ENCODE measurements at places on chromosomes 13 and 19.

DNA sequence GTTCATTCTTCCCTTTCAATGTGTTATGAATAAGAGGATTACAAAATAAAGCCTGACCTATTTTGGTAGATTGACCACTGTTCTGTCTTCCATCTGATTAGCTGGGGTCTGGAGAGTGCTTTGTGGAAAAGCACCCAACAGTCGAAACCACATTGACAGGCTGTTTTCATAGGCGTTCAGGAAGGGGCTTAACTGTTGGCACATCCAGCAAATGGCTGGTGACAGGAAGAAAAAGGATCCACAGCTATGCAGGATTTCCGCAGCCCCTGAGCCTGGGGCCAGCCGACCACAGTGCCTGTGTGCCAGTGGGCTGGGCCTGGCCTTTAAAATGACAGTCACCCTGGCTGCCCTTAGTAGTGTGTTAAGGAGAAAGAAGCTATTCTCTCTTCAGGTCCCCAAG, 113.3 kb downstream of the SIPA1L3 start:
- DNase-seq, result no peak

- DNase-seq, result no peak
These were observed 1573.1 kb downstream of the EFNB2 start for GRCh38 chr13:104962411-104962810.

DNA sequence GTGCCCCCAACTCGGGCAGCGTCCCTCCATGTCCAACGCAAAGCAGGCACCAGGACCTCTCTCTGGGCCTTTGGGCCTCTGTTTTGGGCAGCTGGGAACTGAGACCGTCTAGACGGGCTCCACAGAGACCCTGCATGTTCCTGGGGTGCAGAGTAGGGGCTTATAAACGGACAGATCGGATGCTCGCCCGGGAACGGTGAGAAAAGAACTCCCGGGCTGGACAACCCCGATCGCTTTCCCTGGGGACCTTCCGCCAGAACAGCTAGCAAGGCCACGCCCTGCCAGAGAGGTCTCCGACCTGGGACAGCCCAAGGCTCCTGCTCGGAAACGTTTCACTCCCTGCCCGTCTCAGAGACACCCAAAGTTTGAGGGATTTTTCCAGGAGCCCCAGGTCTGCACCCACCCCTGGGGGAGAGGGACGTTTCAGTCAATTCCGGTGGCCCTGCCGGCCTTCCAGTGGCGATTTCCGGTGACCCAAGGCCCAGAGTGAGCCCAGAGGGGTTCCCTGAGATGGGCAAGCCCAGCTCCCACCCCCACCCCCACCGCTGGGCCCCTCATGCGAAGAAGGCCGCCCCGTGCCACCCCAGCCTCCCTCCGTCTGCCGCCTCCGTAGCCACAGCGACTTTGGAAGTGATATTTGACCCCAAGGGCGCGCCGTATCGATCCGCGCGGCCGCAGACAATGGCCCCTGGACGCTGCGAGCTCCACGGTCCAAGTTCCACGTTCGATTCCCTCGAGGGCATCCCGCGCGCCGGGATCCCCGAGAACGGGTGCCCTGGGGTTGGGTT, 1.7 kb downstream of the NR2F6 start:
- no peak for DNase-seq

- no peak for DNase-seq
These were observed 1189.7 kb downstream of the EFNB2 start for GRCh38 chr13:105345730-105346129.

GRCh38 chr19:41307954-41308449, 2.0 kb upstream of the CCDC97 start:
- DNase-seq, result no peak

GRCh38 chr19:16106121-16106520, 5.6 kb upstream of the RAB8A start:
- DNase-seq, result no peak

DNA sequence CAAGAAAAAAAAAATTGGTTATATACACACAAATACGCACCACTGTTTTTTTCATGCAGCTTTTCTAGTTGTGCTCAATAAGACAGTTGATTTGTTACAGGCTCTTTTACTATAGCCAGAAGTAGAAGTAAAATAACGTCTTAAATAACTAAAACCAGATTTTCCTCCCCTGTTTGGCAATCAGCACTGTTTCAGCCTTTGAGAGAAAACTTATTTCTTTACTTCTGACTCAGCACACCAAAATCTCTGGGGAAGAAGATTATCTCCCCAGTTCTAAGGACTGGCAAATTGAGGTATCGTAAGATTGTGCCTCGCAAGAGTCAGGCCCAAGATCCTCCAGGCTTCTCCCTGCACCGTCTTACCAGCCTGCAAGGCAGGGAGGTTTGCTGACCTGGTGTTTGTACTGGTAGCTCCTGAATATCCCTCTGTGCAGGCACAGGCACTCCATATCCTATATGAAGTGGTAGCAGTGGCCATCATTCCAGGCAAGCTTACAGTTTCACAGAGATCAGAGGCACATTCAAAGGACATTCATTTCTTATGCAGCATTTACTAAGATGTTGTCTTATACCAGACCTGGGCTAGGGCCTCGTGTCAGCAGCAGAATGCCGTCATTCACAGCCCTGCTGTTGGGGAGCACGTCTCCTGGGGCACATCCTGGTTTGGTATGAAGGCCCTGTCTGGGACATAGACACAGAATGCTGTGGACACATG, 268.2 kb downstream of the ZNF536 start:
- no peak for DNase-seq

- DNase-seq, result no peak
These were observed 108.2 kb downstream of the SIPA1L3 start for GRCh38 chr19:38015216-38015615.

- peak; percentile 97 for DNase-seq
These were observed at the start of gene DDA1 for GRCh38 chr19:17309198-17309964. Gene DDA1 (plus strand): TSS chr19:17309563. CDS start chr19:17309655, 92 bp downstream.

DNA sequence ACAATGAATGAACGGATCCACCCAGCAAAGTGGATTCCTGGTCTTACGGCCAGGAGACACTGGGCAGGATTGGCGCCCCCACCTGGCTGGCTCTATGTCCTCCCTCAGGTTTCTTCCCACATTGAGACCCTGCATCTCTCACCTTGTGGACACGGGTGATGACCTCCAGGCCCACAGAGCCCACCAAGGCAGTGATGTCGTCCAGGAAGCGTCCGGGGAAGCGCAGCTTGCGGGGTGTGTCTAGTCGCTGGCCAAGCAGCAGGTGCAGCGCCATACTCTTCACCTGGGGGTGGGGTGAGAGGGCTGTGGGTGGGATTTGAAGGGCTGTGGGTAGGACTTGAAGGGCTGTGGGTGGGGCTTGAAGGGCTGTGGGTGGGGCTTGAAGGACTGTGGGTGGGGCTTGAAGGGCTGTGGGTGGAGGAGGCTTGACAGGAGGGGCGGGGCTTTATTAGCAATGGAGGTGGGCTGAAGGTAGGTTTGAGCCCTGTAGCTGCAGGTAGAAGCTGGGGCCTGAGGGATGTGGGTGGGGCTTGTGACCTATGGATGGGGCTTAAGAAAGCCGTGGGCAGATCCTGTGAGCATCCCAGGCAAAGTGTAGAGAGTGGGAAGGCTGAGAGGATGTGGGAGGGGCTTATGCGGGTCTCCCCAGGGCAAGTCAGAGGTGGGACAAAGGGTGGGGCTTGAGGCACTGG, 12.1 kb upstream of the ANGPTL8 start:
- no peak for DNase-seq

DNA sequence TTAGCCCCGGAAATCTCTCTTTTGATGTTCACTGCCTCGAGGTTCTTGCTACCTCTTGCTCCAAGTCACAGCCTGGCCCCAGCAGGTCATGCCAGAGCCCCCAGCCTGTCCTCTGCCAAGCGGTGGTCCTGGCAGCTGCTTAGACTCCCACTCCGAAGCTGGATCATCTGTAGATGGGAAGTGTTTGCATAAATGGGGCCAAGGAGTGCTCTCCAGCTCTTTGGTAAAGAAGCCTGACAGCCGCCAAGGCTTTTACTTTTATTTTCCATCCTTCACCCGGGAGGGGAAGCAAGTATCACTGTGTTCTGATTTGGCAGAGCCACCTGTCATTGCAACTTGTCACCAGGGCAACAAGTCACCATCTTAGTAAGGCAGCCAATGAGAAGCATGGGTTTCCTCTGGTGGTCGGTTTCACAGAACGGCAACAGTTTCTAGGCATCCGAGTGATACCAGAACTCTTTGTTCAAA, 10.6 kb upstream of the RETN start:
- no peak for DNase-seq

GRCh38 chr13:36366031-36366430, 19.8 kb upstream of the SPART start:
- no peak for DNase-seq

GRCh38 chr19:32878988-32879387, 9.4 kb upstream of the SLC7A9 start:
- no peak for DNase-seq

DNA sequence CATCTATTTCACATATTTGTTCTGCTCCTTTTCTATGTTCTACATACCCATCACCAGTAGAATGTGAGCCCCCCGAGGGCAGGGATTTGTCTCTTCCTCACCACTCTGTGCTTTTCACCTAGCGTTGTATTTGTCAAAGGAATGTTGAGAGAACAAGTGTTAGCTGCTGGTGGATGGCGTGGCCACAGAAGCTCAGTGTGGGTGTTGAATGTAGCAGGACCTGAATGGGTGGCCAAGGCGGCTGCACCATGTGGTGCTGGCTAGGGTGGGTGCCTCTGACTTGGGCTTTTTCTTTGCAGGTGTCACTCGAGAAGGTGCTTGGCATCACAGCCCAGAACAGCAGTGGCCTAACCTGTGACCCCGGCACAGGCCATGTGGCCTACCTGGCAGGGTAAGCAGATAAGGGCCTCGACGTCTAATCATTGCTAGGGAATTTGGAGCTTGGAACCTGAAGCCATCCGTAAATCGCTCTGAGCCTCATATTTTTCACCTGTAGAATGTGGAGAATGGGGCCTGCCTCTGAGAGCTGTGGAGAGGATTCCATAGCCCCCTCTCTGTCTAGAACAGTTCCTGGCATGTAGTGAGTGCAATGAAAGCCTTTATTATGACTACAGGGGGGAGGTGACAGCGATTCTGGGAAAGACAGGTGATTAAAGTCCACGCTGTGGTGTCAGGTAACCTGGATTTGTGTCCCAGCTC, 3.9 kb downstream of the WDR62 start:
- no peak for DNase-seq

- DNase-seq, result no peak
These were observed 1095.4 kb upstream of the PCDH20 start for GRCh38 chr13:62510906-62511655.

- DNase-seq, result no peak
These were observed 90.9 kb downstream of the TEX29 start for GRCh38 chr13:111411151-111411858.

GRCh38 chr19:18814063-18814462, 17.7 kb upstream of the UPF1 start:
- DNase-seq, result no peak

- DNase-seq, result no peak
These were observed 72.1 kb downstream of the KATNAL1 start for GRCh38 chr13:30235216-30235615.

- no peak for DNase-seq
These were observed at the start of gene NPHS1 for GRCh38 chr19:35852029-35852780. Gene NPHS1 (minus strand): TSS chr19:35852504. CDS start chr19:35851837, 667 bp downstream.

GRCh38 chr13:102141625-102142472, 260.0 kb downstream of the FGF14 start:
- no peak for DNase-seq

GRCh38 chr13:37065890-37066526, 6.5 kb upstream of the SUPT20H start:
- no peak for DNase-seq

DNA sequence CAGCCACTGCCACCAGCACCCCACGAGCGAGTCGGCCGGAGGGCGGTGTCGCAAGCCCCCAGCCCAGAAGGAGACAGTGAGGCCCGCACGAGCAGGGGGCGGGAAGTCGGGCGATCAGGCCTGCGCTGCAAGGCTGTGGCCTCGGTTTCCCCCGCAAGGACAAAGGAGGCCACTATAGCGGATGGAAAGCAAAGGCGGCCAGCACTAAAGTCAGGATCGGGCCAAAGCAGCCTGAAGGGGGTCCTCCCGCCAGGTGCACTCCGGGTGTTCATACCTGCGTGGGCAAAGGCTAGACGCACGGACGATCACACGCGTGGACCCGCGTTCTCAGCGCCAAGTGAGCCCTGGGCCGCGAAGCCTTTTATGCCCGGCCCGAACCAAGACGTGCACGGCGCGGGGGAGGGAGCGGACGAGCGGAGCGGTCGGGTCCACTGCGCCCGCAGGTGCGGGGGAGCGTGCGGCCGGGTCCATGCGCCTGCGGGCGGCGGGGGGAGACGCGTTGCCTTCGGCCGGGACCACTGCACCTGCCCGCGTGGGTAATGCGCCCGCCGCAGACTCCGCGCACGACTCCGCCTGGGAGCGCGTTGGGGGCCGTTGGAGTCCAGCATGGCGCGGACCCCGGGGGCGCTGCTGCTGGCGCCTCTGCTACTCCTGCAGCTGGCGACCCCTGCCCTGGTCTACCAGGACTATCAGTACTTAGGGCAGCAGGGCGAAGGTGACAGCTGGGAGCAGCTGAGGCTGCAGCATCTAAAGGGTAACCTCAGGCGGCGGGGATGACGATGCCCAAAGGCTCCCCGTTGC, at the start of the genes PRDX2 and THSD8:
TSS of gene PRDX2 (minus strand) at position 335 of the 801 bp plus-strand sequence. CDS start 539 bp downstream, outside the sequence.
TSS of gene THSD8 (plus strand) at position 604 of the 801 bp plus-strand sequence. CDS start at position 607, 3 bp downstream.
- DNase-seq, result peak; percentile 45

GRCh38 chr19:45250832-45251451, at the start of gene MARK4:
Gene MARK4 (plus strand): TSS chr19:45251271. CDS start chr19:45251589, 318 bp downstream.
- DNase-seq, result peak; percentile 46

DNA sequence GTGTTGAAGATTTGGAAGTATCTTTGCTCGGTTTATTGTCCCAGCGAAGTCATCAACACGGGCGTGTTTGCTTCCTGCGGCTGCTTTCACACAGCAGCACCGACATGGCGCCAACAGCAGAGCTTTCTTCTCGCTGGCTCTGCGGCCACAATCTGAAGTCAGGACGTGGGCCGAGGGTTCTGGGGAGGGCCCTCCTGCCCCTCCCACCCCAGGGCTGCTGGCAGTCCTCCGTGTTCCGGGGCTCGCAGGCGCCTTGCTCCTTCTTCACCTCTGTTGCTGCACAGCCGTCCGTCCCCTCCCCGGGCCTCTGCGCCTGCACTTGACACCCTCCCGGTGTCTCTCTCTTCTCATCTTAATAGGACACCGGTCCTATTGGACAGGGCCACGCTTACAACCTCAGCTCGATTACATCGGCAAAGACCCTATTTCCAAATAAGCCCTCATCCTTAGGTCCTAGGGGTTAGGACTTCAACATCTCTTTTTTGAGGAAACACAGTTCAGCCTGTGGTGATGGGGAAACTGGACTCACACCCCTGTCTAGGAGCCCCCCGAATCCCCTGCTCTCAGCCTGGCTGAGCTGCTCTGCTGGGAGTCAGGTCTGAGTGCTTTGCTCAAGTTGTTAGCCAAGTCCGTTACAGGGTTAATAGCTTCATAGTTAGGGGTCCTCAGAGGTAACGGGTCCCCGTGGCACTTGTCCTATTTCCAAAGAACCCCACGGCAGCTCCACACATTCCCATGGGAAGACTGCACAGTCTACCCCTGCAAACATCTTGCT, 2.7 kb upstream of the TEX29 start:
- DNase-seq, result no peak

All from activated T-cell treated with anti-CD3 and anti-CD28 coated beads for 4 hours (primary cell).